ENCODE measurements at places on chromosomes 6 and 20. TPM values are rescaled to one million over a fixed set of nuclear protein-coding genes. Genes with fewer than 3 reads are reported as not detected.

- no peak for DNase-seq
Observed at GRCh38 chr6:143772116-143773086, 70.7 kb upstream of the LTV1 start.

DNA sequence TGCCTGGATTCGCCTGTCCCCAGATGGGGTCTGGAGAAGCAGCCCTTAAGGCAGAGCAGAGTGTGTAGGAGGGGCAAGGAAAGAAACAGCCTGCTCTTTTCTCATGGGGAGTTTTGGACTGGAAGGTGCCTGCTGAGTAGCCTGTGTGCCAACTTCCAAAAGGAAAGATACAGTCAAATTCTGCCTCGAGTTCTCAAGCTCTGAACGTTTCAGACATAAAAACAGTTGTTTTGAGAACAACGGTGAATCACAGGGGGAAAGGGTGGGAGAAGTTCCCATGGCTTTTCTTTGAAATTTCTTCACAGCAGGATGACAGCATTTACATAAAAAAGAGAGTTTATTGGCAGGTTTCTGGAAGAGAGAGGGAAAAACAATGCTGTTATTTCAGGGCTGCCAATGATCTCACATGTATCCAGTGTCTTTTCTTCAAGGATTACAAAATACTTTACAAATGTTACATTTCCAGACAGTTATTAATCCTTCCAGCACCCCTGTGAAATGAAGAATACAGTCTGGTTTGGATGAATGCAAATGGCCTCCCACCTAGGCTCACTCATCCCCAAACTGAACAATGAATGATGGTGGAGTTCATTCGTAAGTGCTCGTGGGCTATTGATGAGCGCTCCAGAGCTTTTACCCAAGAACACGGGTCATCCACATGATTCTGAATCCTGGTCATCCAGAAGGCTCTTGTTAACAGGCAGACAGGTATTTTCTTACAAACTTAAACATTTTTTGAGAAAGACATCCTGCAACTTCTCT, 33.8 kb upstream of the ECI2 start:
- DNase-seq: peak; percentile 25

DNA sequence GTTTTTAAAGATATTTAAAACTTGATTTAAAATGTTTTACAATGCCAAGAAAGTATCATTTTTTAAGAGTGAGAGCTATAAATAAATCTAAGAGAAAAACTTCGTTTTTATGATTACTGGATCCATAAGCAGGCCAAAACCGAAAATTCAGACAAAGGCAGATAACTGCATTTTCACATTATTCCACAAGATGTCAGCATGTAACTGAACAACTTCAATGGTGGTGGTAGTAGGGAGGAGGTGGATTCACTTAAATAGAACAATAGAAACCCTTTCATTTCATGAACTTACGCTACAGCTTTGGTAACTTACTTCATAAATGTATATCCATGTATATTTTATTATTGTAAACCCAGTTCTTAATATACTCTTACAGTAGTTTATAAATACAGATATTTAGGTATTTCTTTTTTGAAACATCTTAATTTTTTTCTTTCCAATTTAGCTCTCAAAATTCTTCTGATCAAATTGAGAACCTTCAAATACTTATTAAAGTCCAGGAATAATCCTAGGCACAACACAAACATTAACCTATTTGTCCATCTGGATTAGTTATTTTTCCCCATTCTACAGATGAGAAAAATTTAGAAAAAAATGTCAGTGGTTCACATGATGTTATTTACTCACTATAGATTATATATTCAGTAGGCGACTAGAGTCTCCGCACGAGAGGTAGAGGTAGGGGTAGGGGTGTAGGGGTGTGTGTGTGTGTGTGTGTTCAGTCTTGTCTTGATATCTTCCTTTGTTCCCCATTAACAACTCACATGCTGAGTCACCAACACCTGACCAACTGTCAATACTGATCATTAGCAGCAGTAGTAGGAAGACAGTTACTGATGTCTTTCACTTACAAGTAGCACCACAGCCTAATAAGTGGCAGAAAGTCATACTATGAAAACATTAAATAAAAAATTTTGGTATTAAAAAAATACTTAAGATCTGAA, 111.5 kb downstream of the ARHGAP18 start:
- DNase-seq: peak; percentile 71

DNA sequence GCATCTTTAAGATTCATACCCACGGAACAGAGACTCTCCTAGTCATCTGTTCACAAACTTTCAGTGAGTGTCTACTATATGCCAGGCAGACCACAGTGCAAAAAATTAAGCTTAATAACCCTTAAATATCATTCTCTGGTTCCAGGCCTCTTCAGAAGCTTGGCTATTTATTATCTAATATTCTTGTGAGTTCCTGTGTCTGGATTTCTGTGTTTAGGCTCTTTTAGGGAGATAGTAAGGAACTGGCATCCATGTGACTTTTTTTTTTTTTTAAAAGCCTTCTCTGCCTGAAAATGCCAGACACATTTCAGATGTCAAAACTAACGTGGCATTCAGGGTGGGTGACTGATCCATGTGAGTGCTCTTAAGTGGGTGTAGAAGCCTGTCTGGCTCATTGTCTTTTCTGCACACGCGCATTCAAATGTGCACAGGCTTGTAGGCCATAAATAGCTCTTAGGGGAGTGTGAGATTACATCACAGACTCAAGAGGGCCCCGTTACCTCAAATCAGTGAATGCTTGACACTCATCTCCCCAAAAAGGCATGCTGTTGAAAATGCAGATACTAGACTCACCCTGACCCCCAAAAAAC, 141.9 kb downstream of the GMPR start:
- DNase-seq: no peak

DNA sequence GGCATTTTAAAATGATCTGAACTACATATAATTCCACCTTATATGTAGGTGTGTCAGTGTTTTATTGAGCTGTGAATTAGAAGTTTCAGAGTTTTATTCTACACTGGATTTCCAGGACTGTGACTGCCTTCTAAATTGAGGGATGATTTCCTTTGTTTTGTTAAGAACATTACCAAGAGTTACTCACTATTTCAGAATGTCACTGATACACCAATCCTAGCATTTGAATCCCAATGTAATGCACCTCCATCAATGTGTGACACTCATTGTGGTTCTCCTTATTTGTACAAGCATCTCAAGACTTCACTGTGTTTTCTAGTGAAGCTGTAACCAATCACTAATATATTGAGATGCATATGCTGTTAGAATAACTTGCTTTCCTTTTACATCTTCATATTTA, 86.8 kb downstream of the PLCB1 start:
- peak; percentile 81 for DNase-seq

GRCh38 chr6:97656236-97656635, 373.2 kb upstream of the MMS22L start:
- no peak for DNase-seq

GRCh38 chr6:65979120-65979519, 272.1 kb upstream of the EYS start:
- DNase-seq: no peak

DNA sequence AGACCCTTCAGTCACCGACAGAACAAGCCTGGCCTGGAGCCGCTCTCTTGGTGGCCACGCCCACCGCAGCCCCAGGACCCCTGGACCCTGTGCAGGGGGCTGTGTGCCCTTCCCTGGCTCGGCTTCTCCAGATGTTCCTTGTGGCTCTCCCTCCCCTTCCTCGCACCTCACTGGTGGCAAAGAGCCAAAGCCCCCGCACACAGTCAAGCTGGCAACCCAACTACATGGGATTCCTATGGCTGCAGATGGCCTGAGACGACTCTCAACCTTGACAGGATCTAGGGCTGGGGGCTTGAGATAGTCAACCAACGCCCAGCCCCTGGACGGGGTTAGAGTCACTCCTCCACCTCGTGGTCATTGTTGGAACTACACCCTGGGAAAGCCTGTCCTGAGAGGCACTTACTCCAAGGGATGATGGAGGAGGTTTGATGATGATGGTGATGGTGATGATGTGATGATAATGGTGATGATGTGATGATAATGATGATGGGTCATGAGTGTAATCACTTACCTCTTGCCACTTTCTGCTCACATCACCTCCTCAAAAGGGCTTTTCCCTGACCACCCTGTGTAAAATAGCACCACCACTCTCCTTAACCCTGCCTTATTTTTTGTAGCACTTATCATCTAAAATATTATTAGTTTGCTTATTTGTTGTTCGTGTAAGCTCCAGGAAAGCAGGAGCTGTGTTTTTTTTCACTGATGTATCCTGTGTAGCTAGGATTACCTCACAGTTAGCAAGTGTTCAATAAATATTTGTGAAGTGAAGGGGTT, 278.4 kb downstream of the LRFN2 start:
- peak; percentile 11 for DNase-seq

GRCh38 chr6:29597184-29597583, 12.3 kb downstream of the OR2H2 start:
- no peak for DNase-seq

DNA sequence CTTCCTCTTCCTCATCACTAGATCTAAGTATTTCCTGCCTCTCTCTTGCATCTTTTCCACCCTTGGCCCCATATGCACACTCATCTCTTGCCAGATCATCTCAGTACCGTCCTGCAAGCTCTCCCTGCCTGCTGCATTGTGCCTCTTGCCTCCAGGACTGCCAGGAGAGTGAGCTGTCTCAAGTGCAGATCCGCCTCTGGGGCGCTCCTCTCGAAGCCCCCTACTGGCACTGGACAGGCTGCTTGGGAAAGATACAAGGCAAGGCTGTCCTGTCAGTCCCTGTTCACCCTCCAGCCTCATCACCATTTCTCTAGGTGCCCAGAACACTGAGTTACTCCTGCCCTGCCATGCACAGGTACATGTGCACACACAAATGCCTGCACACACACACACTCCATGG, 10.2 kb downstream of the SYNDIG1 start:
- DNase-seq: no peak

The DPPA5 gene
- total RNA-seq: not detected

All from renal cortical epithelial cell (primary cell).